ENCODE measurements at places on chromosomes 6 and 20.

DNA sequence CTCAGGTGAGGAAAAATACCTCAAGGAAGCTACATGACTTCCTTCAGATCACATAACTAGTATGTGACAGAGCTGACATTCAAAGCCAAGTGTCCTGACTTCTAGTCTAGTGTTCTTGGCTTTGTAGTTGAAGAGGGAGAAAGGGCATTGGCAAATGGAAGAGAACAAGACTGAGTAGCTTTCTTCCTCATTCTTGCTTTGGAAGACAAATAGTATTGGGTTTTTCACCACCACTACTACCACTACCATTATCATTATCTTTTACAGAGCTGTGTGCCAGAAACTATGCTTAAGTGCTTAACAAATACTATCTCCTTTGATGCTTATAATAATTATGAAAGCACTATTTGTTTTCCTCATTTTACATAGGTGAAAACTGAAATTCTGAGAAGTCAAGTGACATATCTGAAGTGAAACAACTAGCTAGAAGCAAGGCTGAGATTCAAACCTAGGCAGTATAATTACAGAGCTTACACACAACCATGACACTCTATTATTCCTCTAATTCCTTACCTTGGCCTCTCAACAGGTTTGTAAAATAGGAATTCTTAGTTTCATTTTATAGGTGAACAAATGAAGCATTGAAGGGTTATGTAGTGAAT, 6.8 kb downstream of the ACSS2 start:
- peak; percentile 13 for DNase-seq

DNA sequence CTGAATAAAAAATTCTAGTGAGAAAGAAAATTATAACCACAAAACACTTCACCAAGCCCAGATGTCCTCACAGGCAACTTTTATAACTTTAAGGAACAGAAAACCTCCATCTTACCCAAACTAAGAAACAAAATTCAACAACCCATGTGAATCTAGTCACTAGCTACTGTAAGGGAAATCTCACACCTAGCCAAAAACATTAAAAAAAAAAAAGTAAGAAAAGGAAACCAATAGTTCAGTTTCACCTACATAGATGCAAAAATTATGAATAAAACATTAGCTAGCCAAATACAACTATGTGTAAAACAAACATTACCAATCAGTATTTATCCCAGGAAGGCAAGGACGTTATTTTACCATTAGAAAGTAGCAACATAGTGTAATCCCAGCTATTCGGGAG, 35.5 kb upstream of the SLC23A2 start:
- DNase-seq, result no peak

GRCh38 chr20:19767070-19767469, 9.0 kb downstream of the RIN2 start:
- no peak for DNase-seq

DNA sequence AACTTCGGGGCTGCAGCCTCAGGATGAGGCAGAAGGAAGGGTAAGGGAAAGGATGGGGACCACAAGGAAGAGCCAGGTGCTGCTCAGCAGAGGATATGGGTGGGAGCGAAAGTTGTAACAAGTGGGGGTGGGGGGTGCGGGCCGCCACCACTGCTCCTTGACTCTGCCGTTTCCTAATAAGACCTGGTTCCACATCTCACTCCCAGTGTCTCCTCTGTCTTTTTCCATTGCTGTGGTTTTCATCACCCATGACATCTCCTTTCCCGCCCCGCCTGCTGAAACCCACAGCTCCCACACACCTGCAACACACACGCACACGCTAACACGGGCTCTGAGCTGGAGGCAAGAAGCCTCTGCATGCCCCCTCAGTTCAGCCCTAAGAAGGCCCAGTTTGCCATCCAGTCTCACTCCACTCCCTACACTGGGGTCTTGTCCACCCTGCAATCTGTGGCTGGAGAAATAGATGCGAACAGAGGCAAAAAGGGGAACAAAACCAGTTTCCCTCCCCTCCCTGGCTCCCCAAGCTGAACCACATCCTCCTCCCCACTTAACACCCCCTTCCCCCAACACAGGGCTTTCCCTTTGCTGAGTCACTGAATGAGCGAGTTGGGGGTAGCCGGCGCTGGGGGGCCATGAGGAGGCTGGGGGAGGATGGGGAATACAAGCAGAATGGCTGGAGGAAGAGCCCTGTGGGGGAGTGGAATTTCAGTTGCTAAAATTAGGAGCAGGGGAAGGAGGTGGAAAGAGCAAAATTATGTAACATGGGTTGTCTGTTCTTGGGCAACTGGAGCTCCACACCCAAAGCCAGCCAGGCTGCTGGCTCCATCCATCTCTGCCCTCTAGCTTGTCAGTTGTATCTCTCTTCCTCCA, 11.5 kb downstream of the NFKBIL1 start:
- DNase-seq, result peak; percentile 80

DNA sequence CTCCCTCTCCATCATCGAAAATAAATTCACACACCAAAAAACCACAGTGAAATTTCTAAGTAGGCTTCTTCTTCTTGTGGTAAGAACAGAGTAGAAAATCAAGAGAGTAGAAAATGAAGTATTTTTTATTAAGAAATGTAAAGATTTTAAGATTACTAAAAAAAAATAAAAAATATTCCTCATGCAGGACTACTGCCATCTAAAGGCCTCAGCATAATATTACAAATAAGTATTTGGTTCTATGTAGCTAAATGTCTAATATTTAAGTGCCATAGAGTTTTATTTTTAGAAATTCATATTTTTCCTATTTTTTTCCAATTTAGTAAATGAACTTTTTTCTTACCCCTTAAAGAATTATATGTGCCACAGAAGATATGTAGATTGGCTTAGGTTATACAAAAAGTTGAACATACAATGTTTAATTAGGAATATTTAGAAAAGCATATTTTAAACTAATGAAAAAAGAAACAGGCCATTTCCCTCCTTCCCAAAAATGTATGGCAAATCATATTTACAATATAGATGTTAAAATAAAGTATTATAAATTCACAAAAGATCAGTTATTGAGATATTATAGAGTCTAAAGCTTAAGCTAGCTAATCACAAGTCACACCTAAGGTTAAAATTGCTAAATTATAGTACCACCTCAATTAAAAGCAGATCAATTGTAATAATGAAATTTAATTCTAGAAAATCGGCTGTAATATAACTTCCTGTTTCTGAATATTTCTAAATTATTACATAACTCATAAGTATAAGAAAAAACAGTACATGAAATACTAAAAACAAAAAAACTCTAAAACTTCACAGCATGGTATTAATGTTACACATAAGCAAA, 3.5 kb upstream of the NT5DC1 start:
- no peak for DNase-seq

DNA sequence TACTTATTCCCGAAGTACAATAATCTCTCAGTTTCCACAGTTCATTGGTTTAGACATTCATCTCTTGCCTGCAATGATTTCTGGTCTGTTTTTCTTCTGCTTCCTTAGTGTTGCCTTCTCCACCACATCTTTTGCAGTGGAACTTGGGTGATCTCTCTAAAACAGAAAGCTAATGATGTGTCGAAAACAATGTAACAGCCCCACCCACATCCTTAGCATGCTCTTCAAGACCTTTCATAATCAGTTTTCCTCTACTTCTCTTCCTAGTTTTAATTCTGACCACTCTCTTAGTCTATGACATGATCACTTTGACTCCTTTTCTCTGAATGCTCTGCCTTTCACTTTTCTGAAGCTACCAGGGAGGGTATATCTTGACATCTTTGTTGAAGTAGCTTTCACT, 1007.9 kb upstream of the CITED2 start:
- no peak for DNase-seq

All from activated CD4-positive, alpha-beta T cell treated with anti-CD3 and anti-CD28 coated beads, Interleukin-2, Interleukin-6, amounts not matched to agents 100 ng/mL and 50 ng/mL, durations not matched to agents 16 hours and 8 hours (primary cell).